Fibroblast of pulmonary artery (primary cell): ENCODE measurements at places on chromosomes 13 and 19.

GRCh38 chr19:16349551-16350152, 25.0 kb downstream of the KLF2 start:
- DNase-seq, result no peak

DNA sequence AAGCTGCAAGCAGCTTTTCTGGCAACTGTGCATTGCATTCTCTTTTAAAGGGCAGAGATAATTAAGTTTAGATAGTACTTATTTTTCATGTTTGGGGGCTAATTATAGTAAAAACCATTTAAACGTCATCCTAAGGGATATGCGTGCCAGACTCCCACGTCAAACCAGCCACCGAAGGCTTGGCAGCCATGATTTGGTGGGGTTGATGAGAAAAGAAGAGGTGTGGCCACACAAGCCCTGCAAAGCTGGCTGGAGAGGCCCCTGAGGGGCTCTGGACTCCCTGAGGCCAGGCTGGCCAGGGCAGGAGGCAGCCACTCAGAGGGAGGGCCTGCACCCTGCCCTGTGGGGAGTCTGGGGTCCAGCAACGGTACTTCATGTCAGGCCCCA, 17.5 kb downstream of the PEPD start:
- no peak for DNase-seq

GRCh38 chr13:46492946-46493345, 60.0 kb upstream of the LRCH1 start:
- peak; percentile 75 for DNase-seq

- peak; percentile 45 for DNase-seq
These were observed 1.1 kb downstream of the KEAP1 start for GRCh38 chr19:10501971-10502523.

- DNase-seq, result no peak
These were observed 555.9 kb downstream of the DIAPH3 start for GRCh38 chr13:59607780-59608233.

GRCh38 chr19:50244695-50245094, 41.3 kb downstream of the MYH14 start:
- DNase-seq, result no peak

- no peak for DNase-seq
These were observed 21.0 kb upstream of the CBY2 start for GRCh38 chr13:45681113-45681512.

GRCh38 chr19:52941941-52942385, 18.7 kb upstream of the ZNF888 start:
- peak; percentile 31 for DNase-seq

DNA sequence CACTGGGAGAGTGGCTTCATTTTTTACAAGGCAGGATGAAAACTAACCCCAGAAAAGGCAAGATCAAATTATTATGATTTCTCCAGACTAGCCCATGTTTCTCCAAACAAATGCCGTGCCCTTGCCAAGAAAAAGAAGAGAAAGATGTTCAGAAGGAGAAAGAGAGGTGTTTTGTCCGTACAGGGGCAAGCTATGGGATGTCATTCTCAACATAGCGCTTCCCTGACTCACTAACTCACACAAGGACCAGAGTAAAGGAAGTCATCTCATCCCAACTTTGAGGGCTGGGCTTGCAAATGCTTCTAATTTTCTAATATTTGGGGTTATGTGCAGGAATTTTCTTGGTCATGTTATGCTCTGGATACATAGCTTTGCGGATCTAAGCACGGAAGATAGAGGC, 224.2 kb upstream of the MAB21L1 start:
- no peak for DNase-seq

DNA sequence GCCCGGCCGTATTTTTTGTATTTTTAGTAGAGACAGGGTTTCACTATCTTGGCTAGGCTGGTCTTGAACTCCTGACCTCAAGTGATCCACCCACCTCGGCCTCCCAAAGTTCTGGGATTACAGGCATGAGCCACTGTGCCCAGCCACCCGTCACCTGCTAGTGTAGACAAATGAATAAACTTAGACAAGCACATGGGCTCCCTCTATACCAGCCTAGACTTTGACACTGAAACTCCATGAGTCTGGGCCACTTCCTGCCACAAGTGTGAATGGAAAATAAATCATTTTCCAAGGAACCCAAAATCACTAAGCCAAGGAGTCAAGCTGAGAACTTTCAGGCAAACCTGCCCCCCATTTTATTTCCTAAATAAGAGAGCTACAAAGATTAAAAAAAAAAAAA, 27.0 kb upstream of the TPT1 start:
- no peak for DNase-seq

DNA sequence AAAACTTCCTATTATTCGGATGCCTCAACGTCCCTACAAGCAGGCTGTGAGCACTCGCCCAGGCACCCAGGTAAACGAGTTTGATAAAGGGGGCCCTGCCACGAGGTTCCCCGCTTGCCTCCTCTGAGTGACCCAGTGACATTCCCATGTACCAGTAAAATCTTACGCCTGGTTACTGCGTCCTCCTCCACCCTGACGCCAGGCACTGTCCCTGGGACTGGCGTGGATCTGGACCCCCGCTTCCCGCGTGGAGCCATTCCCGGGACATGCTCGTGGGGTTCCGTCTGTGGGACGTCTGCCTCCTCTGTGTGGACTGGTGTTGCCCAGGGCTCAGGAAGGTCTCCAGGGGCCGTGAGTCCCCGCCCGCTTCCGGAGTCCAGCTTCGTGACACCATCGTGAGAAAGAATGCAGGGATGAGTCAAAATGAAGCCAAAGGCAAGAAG, 407 bp upstream of the ZNF550 start:
- peak; percentile 72 for DNase-seq

GRCh38 chr19:4870025-4870700, 2.7 kb upstream of the PLIN3 start:
- peak; percentile 93 for DNase-seq

- no peak for DNase-seq
These were observed 263.6 kb upstream of the GPC6 start for GRCh38 chr13:92963029-92963428.

DNA sequence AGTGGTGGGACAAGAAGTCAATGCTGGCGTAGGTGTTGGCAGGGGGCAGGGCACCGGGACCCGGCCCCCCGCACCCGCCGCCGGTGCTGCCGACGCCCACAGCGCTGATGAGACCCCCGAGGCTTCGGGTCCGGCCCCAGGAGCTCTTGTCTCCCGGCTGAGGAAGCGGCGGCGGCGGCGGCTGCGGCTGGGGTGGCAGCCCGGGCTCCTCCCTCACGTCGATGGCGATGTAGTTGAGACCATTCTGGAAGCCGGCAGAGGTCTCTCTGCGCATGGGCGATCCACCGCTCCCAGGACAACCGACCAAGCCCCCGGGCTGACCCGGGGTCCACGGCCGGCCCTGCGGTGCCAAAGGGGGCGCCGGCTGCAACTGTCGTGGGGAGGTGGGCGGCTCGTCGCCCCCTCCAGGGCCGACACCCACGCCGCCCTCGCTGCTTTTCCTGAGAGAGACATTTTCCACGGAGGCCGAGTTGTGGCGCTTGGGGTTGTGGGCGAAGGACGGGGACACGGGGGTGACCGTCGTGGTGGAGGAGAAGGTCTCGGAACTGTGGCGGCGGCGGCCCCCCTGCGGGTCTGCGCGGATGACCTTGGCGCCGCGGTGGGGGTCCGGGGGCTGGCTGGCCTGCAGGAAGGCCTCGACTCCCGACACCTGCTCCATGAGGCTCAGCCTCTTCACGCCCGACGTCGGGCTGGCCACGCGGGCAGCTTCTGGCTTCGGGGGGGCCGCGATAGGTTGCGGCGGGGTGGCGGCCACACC, 4.1 kb downstream of the IRS2 start:
- DNase-seq, result no peak

DNA sequence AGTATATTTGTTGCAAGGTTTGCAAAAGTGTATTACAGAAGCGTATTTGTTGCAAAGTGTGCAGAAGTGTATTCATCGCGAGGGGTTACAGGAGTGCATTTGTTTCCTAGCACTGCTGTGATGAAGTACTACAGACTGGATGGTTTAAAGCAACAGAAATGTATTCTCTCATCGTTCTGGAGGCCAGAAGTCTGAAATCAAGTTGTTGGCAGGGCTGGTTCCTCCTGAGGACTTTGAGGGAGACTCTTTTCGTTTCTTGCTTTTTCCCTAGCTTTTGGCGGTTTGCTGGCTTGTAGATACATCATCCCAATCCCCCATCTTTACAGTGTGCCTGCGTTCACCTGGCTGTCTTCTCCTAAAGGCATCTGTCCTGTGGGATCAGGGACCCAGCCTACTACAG, 127.9 kb upstream of the USP29 start:
- DNase-seq, result no peak

GRCh38 chr19:39679056-39679790, 23.5 kb downstream of the LGALS16 start:
- DNase-seq, result no peak

- no peak for DNase-seq
These were observed 51.8 kb downstream of the TMED1 start for GRCh38 chr19:10784257-10784656.

GRCh38 chr19:43446746-43447489, 18.5 kb downstream of the LYPD3 start:
- peak; percentile 82 for DNase-seq

DNA sequence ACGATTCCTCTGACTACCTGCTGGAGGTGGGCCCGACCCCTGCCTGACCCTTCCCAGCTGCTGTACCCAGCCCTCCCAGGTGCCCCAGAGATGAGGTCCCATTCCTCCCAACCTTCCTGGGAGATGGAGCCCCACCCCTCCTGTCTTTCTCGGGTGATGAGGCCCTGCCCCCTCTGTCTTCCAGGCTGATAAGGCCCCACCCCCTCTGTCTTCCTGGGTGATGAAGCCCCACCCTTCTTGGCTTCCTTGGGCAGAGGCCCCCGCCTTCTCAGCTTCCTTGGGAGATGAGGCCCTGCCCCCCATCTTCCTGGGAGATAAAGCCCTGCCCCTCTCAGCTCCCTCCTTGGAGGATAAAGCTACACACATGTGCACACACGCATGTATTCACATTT, 47.9 kb downstream of the CERS4 start:
- peak; percentile 11 for DNase-seq

DNA sequence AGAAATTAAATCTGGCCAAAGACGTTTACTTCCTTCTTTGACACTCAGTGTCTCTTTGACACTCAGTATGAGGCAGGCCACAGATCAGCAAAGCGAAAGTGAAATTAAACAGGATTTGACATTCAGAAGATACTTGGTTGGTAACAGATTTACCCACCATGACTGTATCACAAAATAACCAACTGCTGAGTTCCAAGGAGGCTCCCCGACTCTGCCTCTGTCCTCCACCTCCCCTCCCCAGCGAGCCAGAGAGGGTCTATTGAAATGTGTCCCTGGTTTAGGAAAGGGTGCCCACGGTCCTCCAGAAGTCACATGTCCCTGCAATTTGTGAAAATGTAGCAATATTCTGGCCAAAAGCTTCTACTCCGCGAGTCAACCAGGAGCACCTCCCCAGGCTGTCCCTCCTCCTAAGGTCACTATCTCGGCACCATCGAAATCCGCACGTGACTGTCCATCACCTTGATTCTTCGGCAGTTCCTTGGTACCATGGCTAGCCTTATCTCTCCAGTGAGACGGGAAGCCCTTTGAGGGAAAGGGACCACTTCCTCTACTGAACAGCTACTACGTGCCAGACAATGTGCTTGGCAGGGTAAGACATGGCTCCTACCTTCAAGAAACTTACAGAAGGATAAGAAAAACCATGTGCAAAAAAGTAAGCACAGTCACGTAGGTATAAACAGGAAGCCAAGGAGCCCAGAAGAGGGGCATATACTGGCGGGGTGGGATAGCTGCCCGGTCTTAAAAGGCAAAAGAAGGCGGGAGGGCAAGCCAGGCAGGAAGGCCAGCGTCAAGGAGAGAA, 1.5 kb downstream of the N4BP2L1 start:
- no peak for DNase-seq

DNA sequence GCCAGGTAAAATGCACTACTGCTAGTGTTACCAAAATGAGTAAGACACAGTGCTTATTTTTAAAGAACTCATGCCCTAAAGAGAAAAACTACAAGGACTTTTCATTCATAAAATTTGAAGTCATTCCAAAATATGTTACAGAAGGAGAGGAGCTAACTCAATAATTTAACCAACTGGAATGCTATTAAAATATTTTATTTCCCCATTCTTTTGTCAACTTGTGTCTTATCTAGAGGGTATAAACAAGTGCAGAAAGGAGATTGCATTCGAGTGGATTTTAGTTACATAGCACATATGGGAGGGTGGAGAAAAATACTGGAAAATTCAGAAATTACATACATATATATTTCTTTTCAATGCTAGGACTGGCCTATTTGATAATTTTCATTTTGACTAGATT, 131.0 kb upstream of the IRS2 start:
- DNase-seq, result no peak

DNA sequence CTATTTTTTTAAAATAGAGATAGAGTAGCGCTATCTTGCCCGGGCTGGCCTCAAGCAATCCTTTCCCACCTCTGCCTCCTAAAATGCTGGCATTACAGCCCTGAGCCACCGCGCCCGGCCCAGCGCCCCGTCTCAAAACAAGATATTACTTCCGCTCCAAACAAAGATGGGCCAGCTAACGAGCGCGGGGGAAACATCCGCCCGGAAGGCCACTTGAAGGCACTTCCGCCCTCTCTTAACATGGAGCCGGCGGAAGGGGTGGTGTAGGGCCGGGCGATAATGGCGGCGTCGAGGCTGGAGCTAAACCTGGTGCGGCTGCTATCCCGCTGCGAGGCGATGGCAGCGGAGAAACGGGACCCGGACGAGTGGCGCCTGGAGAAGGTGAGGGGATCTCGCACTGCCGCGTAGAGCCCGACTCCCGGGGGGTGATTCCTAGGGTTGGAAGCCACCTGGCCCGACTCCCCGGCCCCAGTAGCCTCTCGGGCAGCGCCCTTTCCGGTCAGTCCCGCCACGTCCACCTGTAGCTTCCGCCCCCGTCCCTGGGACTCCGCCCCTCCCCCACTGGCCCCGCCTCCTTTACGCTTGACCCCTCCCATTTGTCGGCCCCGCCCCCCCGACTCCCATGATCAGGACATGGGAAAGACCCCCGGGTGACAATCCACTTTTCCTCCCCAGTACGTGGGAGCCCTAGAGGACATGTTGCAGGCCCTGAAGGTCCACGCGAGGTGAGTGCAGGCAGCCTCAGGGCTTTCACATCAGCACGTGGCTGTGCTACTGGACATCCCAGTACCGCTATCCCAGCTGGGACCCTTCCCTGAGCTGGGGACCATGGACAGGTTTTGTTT, at the start of gene USE1:
Gene USE1, plus strand, starts transcription at position 231 of the 845 bp plus-strand sequence. Its CDS starts 49 bp downstream, at position 280.
- peak; percentile 91 for DNase-seq

DNA sequence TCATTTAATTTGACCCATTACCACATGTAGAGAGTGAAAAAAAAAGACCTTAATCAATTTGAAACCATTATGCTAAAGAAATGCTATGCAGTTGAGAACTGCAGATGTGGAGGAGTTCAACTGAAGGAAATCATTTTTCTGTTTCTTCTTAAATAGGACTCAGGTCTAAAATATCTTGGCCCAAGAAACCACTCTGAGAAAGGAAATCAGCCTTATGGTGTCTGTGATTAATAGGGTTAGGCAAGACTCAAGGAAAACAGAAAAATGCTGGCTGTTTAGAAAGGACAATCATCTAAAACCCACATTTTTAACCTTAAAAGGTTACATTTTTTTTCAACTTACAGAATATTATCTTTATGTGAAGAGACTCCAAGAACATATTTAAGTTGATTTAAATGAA, 1.9 kb upstream of the SLITRK1 start:
- no peak for DNase-seq

- DNase-seq, result no peak
These were observed 3.0 kb downstream of the TM6SF2 start for GRCh38 chr19:19269952-19270694.
